Activated T-cell treated with anti-CD3 and anti-CD28 coated beads for 48 hours (primary cell): ENCODE measurements at places on chromosomes 12 and 14.

GRCh38 chr12:41530441-41530840 is 342.3 kb downstream of the PDZRN4 start:
- DNase-seq = no peak

GRCh38 chr12:87369161-87369560 is 660.0 kb downstream of the C12orf50 start:
- DNase-seq = no peak

DNA sequence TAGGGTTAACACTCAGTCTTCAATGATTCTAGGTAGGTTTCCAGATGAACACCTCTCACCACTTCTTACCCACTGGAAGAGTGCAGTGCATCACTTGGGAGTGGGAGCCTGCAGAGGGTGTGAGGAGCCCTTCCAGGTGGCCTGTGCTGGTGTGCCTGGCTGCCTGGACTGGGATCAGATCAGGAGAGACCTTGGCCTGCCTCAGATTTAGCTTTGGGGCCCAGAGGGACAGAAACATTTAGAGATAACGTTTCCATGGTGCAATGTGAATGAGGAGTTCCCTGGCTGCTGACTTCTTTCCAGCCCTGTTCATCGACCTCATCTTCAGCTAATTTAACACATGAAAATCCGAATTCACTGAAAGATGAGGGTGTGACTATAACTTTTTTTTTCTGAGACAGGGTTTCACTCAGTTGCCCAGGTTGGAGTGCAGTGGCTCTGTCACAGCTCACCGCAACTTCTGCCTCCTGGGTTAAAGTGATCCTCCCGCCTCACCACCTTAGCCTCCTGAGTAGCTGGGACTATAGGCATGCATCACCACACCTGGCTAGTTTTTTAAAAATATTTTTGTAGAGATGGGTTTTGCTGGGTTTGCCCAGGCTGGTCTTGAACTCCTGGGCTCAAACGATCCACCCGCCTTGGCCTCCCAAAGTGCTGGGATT is 53.6 kb downstream of the SUSD6 start:
- DNase-seq = no peak

GRCh38 chr14:43147485-43147884 is 1359.6 kb downstream of the FSCB start:
- DNase-seq = no peak

- no peak for DNase-seq
Measured at GRCh38 chr12:115749071-115749841, 528.2 kb downstream of the MED13L start.

DNA sequence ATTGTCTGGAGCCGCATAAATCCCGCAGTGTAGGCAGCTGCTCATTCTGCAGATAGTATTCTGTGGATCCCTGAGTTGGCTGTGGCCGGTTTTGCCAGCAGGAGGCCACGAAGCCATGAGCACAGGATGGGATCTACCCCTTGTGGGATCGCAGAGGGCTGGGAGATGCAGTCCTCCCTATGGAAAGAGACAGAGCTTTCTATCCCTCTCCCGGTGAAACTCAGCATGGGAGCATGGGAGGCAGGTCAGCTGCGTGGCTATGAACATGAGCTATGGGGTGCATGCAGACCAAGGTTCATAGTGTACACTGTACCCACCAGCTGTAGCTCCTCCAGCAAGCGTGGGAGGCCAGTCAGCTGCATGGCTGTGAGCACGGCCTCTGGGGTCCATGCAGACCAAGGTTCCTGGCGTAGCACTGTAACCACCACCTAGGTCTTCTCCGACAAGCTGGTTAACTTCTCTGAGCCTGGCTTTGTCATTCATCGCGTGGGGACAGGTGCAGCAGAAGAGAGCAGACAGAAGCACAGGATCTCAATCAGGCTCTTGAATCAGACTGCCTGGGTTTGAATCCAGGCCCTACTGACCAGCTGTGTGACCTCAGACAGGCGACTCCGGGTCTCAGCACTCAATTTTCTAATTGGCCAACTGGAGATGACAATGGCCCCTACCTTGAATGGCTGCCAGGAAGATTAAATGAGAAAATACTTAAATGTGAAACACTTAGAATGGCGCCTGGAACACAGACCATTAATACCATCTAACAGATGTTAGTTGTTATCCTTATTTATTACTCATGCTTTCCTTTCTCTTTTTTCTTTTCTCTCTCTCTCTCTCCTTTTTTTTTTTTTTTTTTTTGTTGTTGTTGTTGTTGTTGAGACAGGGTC is 6.0 kb downstream of the BDKRB1 start:
- no peak for DNase-seq

GRCh38 chr14:59125156-59125555 is 63.3 kb upstream of the DAAM1 start:
- no peak for DNase-seq

DNA sequence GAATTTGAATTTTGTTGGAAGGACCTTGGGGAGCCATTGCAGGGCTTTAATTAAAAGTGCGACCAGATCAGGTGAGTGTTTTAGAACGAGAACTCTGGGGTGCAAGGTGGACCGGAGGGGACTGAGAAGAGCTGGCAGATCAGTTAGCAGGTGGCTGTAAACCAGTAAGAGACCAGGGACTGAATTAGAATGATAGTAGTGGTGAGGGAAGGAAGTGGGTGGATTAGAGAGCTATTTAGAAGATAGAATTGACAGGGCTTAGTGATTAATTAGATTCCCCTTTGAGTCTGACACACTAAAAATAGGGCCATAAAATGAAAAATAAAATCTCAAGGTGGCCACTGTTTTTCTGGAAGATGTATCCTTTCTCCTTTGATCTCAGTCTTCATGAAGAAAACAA is 44.8 kb downstream of the PLXNC1 start:
- no peak for DNase-seq

GRCh38 chr12:113598815-113599406 is 127.2 kb upstream of the LHX5 start:
- DNase-seq = no peak

- no peak for DNase-seq
Measured at GRCh38 chr14:100589760-100590469, 2.7 kb upstream of the BEGAIN start.

DNA sequence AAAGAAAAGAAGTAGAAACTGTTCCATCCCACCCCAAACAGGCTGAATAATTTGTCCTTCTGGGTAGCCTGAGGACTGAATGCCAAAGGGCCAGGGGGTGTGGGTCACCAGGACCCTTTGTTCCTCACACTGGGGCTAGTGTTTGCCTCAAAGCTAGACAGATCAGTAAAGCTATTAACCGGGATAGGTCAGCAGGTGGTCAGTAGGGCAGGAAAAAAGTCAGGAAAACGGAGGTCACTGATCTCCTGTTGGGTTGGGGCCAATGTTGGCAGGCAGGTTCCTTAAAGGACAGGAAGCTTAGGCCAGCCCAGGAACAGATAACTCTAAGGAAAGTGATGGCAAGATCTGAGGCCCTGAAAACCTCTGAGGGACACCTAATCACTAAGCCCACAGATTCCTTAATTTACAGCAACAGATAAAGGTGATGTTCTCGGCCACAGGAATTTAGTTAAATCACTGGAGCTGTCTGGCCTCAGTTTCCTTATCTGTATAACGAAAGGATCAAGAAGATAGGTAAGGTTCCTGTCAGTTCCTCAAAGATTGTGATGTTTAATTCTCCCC is 22.7 kb upstream of the TMPO start:
- DNase-seq = no peak

DNA sequence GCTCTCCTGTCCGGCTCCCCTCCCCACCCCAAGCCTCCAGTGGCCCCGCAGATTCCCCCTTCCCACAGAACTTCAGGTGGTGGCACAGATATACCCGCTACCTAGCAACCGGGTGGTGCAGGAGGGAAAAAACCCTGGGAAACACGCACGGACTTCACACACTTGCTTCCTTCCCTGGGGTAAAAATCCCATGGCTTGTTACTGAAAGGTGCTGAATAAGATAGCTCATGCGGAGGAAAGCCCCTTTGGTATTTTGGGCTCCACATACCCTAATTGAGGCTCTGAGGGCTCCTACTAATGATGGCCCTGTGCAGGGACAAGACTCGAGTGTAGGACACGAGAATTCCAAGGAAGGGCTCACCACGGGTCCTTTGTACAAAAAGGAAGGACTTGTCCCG is 869 bp upstream of the RIMBP2 start:
- no peak for DNase-seq

DNA sequence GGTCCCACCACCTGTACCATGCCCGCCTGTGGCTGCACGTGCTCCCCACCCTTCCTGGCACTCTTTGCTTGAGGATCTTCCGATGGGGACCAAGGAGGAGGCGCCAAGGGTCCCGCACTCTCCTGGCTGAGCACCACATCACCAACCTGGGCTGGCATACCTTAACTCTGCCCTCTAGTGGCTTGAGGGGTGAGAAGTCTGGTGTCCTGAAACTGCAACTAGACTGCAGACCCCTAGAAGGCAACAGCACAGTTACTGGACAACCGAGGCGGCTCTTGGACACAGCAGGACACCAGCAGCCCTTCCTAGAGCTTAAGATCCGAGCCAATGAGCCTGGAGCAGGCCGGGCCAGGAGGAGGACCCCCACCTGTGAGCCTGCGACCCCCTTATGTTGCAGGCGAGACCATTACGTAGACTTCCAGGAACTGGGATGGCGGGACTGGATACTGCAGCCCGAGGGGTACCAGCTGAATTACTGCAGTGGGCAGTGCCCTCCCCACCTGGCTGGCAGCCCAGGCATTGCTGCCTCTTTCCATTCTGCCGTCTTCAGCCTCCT is 1.1 kb downstream of the INHBE start:
- DNase-seq = no peak

DNA sequence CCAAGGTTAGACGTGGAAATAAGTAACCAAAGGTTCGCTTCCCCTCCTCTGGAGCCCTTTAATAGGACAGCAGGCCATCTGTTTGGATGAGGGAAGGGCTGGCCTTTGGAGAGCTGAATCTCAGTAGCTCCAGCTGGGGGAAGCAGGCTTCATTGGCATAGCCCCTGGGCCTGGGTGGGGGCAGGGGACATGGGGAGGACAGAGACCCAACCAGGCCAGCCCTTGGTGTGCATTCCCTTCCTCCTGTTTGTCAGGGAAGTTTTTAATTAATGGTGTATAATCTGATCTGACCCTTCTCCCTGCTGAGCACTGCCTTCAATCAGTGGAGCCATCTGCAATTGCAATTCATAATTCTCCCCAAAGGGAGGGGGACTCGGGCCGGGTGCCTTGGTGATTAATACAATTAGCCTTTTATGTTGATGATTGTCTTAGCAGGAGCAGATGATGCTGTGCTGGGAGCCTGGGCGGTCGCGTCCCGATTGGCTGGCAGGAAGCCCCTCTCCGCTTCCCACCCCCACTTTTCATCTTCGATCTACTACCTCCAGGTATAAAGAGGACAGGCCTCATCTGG is 6.4 kb downstream of the AQP6 start:
- DNase-seq = no peak

DNA sequence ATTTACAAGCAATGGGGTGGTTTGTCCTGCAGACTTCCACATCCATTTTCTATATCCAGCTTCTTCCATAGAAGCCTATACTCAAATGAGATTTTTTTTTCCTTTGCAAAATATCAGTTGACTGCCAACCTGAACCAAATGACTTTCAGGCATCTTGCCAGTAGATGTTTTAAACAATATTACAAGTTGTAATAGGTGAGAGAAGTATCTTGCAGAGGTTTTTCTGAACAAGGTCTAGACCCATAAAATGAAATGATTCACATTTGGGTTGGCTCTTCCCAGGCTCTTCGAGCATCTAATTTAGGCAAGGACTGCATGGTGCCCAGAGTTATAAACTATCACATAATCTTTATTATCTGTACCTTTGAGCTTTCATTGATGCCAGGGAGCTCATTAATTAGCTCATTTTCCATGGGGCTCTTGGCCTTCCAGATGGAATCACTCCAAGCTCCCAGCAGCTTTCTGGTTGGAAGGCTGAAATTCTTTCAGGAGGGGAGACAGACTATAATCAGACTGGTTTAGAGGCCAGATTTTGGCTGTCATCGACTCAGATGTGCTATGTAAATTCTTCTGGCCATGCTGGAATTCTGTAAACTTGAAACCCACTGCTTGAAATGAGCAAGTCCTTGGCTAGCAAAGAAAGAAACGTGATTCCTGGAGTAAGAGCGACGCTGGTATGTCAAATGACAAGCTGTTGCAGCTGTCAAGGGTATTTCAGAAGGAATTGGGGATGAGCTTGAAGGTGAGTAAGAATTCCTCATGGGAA is 32.2 kb upstream of the DICER1 start:
- DNase-seq = no peak

GRCh38 chr12:130419116-130419515 is 81.4 kb downstream of the PIWIL1 start:
- no peak for DNase-seq

DNA sequence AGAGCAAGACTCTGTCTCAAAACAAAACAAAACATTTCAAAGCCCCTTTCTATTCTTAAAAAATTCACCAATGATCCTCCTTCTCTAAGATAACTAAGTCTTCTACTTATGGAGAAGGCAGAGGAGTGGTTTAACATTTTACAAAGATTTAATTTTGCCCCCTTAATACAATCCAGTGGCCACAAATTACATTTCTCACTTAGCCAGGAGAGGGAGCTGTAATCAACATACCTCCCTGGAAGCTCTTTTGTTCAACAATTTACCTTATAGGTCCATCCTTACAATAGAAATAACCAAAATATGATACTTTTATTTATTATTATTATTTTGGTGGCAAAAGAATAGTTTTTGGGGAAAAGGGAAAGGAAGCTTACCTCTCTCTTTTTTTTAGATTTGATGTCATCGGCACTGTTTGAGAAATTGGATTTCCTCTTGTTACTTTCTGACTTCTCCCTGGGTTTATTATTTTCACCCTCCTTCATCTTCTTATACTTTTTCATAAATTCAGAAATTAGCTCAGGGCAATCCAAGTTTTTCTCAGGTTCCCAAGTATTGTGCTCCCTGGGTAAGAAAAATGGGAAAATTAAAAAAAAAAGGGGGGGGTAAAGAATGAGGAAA is 28.1 kb downstream of the CBX5 start:
- no peak for DNase-seq

- no peak for DNase-seq
Measured at GRCh38 chr12:43312991-43313505, 239.0 kb downstream of the ADAMTS20 start.

DNA sequence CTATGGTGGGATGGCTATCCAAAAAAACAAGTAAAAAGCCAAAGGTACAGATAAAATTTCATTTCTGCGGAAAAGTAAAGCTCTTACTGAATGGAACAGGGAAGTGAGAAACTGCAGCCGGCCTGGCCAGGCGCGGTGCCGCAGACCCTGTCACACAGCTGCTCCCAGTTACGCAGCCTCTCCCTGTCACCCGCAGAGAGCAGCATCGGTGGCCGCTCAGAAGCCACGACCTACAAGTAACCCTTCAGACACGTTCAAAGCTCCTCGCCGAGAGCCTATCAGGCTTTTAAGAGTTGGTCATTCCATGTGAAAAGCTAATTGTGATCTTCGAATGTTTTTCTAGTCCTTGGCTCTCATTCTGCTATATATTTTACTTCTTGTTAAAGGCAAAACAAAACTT is 11.0 kb upstream of the ANKLE2 start:
- DNase-seq = no peak
